Activated CD4-positive, alpha-beta memory T cell treated with anti-CD3 and anti-CD28 coated beads for 36 hours (primary cell): ENCODE measurements at places on chromosomes 1 and 21. TPM values are rescaled to one million over a fixed set of nuclear protein-coding genes. Genes with fewer than 3 reads are reported as not detected.
A peak's percentile ranks its signal among the peaks of the same experiment; 100 is the strongest.

- DNase-seq, result no peak
Observed at GRCh38 chr1:46659307-46659870, 8.8 kb downstream of the ATPAF1 start.

Gene WDR64
- total RNA-seq, result not detected

Gene OXCT2
- total RNA-seq, result 1.9 TPM

DNA sequence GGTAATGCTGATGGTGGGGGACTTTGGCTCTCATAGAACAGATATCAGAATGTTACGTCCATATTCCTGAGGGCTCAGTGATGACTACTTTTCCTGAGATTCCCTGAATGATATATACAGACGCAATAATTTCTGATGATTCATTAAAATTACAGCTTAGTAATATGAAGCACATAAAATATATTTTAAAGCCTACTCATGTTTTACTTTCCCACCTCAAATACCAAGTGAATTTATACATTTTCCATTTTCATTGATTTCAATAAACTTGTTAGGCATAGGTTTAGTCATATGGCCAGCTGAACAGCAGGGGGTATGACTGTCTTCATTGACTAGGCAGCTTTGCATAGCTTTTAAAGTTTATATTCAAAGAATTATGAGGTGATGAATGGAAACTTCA is 26.2 kb upstream of the PDC start:
- DNase-seq, result no peak

- DNase-seq, result no peak
Observed at GRCh38 chr1:91104712-91105111, 82.9 kb upstream of the ZNF644 start.

DNA sequence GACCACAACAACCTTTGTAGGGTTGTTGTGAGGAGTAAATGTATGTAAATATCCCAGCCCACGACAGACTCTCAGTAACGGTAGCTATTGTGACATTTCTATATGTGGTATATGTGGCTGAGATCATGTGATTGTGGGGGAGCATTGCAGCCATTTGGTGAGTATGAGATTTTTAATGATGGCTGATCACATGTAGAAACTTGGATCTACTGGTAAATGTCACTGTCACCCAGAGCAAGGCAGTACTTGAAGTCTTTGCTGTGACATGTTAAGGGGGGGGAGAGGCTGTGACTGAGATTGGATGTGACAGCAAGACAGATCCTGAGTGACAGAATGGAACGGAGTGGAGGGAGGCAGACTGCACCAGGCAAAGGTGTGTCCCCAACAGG is 23.9 kb upstream of the MEF2D start:
- DNase-seq, result peak; percentile 22

Gene RAB7B
- total RNA-seq, result not detected

DNA sequence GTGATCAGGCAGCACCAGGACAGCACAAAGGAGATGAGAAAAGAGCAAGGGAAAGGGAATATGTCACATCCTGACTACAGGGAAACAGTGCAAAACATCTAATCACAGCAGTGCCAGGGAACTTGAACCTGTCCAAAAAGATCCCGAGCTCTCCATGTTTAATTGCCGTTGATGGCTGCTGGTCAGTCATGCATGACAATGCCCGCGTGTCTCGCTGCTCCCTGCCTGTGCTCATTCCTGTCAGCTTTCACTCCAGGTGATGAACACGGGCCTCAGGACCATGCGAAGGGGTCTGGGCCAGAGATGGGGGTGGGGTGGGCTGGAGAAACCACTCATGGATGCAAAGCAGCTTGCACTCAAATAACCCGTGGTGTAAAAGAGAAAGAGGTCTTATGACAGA is 287.0 kb downstream of the GPATCH2 start:
- DNase-seq, result no peak

- no peak for DNase-seq
Observed at GRCh38 chr1:172339842-172340241, 80.6 kb upstream of the C1orf105 start.
